ENCODE measurements at places on chromosomes 12 and 14. TPM values are rescaled to one million over a fixed set of nuclear protein-coding genes. Genes with fewer than 3 reads are reported as not detected.

GRCh38 chr12:101441461-101442224, 33.5 kb upstream of the SPIC start:
- DNase-seq = no peak

NEUROD4 gene
- not detected for total RNA-seq

GON7 gene
- 11.3 TPM for total RNA-seq

FAM181A gene
- total RNA-seq = not detected

CLEC1A gene
- not detected for total RNA-seq

DNA sequence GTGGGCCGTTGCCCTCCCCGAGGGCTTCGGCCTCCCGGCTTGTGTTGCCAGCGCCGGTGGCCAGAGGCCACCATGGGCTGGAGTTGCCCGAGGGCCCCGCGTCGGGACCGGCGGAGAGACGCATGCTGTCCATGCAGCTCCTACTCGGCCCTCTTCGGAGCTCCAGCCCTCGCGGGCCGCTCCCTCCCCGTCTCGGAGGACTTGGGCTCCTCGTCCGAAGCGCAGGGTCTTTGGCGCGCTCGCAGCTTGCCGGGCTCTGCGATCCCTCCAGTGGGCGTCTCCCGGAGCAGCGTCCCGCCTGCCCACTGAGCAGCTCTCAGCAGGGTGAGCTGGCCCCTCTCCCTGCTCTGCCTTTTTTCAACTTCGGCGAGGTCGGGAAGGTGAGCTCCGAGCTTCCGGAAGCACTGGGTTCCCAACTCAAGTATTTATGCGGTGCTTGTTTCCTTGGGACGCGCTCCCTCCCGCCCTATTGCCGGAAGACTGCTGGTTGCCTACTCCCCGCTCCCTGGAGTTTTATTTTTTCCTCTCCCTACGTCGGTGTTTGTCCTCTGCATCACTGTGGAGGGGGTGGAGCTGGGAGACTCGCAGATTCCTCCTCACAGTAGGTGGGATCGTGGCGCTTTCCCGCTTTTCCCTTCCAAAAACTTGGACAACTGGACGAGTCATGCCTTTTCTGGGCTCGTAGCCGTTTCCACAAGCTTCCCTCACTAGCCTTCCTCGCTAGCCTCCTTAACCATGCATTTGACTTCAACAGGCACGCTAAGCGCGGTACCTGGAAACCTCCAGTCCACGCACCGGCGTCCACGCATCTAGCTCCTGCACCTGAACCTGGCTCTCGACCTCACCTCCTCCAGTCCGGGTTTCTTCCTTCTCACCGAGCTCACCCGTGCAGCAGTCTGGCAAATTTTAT, at the start of gene AVPR1A:
Gene AVPR1A, minus strand, starts transcription at position 489 of the 910 bp plus-strand sequence. Its CDS starts 365 bp downstream, at position 124.
- DNase-seq = no peak

DNA sequence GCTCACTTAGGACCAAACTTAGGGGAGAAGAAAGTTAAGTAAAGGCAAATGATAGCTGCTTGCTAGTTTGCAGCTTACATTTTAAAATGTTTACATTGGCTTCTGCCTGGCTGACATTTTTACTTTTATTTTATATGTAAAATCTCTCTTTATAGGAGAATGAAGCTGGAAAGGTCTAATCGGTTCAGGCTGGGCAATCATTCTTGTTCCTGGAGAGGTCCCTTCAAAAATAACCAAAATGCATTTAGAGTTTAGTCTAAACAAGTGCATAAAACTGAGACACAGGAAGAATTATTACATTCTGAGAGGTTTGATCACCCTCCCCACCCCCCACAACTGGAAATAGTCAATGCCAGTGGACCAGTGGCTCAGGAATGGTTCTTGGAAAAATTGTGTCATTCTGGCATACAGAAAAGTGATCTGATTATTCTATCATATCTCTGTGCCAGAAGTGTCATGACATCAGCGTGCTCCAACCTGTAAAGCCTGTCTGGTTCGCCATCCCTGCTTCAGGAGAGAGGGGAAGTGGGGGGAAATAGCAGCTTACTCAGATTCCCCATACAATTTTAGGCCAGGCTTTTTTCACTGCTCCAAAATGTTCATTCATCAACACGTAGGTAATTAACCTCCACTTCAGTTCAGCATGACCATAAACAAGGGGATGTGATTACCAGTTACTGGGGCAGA, 4.2 kb downstream of the PRICKLE1 start:
- DNase-seq = no peak

Measured in activated B cell treated with CpG ODN at 0.5 μM for 24 hours (primary cell).